ENCODE measurements at places on chromosomes 1 and 21.

DNA sequence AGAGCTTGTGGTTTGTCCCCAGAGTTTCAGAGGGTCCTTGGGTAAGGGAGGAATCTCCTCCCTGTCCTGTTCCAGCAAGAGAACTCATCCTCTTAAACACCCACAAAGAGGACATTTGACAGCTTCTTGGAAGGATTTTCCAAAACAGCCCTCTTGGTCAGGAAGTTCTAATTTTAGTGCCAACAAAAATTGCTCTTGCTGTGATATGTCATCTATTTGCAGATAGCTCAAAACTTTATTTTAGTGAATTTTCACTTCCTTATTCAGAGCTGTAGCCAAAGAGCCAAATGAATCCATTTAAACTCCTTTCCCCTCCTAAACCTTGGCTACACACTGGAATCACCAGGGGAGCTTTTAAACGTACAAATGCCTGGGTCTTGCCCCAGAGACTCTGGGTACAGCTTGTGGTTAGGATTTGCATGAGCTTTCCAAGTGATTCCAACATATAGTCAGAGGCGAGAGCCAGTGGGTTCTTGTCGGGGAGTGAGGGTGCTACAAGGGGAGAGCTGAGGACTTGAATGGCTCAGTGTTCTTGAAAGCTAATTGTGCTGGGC, 11.8 kb upstream of the RASSF5 start:
- no peak for DNase-seq

DNA sequence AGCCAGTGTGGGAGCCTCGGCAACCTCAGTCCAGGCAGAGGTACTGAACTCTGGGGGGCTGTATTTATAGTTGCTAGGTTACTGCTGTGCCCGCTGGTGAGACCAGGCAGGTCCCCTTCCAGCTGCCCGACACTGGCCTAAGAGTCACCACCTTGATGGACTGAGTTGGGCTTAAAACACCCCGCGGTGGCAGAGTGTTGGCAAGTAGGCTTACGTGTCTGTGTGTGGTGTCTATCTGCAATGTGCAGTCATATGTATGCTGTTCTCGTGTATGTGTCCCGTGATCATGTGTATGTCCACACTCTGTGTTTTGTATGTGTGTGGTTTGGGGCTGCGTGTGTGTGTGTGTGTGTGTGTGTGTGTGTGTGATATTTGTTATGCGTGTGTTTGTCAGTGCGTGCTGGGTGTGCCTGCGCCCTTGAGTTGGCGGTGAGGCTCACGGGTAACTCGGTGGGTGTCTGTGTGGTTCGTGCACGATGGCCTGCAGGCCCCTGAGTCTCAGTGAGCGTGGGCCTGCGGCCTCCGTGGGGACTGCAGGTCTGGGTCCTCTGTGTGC, 65.5 kb downstream of the MEF2D start:
- DNase-seq = no peak

DNA sequence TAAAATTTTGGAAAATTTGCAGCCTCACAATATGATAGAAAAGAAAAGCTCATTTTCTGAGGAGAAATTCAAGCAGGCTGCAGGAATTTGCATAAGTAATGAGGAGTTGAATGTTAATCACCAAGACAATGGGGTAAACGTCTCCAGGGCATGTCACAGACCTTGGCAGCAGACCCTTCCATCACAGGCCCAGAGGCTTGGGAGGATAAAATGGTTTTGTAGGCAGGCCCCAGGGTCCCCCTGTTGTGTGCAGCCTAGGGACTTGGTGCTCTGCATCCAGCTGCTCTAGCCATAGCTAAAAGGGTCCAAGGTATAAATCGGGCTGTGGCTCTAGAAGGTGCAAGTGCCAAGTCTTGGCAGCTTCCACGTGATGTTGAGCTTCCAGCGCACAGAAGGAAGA, 112.2 kb upstream of the FMN2 start:
- no peak for DNase-seq

DNA sequence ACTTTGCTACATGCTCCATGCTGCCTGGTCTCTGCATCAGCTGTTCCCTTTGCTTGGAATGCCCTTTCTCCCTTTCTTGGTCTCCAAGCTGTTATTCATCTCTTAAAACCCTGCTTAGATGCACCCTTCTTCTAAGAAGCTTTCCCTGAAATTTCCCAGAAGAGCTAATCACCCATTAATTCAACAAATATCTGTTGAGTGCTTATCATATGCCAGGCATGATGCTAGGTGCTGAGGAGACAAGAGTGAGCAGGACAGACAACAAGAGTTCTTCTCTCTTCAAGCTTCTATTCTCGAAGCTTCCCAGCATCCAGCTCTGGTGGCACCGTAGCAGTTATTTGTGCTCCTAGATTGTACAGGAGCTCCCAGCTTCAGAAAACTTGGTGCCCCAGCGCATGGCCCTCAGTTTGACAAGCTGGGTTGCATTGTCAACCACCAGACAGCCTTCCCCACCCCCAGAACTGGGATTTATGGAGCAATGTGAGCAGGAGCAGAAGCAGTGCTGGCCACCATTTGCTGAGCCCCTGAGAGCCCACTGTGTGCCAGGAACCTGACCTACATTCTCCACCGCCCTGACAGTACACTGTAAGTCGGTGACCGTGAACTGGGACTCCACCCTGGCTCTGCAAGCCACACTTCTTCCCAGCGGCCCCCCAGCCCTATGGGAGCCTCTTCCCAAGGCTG, 68.0 kb upstream of the ACOT11 start:
- no peak for DNase-seq

DNA sequence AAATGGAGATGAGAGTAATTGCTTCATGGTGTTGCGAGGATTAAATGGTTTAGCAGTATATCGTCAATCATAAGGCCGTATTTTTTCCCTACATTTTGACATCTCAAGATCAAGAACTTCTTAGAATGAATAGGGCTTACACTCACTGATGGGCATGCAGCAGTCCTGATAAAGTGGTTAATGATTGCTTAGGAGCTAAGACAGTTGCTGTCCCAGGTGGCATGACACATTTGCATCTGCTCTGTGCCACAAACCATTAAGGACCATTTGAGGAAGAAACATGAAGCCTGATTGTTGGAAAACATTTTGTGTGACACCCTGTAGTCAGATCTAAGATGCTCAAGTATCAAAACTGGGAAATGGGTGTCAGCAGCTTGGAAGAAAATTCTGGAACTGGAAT, 81.0 kb upstream of the SGIP1 start:
- no peak for DNase-seq

DNA sequence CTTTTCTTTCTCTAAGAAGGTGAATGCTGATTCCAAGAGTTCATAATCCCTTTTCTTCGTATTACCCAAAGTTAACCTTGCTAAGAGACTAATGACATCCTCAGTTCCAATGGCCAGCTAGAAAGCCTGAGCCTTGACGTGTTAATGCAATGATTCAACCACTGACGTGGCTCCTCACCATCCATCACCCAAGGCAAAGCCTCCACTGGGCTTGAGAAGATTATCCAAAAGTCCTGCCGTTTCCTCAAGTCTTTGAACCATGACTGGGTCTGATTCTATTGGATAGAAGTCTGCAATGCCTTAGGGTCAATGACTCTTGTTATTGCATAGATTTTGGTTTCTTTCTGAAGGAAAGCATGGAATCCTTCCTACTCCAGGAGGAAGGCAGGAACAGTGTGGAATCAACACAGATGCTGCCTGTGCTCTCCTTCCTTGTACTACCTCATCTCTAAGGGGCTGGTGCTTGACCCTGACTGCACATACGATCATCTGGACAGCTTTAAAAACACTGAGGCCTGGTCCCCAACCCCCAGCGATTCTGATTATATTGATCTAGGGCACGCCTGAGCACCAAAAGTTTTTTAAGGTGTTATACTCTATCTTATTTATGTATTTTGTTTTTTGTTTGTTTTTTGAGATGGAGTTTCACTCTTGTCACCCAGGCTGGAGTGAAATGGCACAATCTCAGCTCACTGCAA, 69.3 kb upstream of the ANGPTL1 start:
- no peak for DNase-seq

DNA sequence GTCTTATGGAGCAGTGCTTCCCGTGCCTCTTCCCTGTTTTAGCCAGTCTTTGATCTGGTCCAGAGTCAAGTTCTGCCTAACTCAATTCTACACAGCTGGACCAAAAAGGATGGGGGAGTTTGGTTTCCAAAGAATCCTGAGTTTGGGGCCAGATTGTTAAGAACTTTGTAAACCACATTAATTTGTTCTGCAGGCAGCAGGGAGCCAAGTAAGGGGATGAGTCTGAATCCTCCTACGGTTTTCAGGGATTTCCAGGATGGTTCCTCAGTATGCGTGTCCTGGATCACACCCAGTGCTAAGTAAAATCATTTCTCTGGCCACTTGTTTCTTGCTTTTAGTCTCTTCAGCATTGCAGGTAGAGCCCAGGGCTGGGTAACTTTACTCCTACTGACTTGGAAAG, 26.1 kb upstream of the GJA5 start:
- no peak for DNase-seq

- no peak for DNase-seq
Observed at GRCh38 chr1:109929588-109930251, 19.1 kb downstream of the CSF1 start.

DNA sequence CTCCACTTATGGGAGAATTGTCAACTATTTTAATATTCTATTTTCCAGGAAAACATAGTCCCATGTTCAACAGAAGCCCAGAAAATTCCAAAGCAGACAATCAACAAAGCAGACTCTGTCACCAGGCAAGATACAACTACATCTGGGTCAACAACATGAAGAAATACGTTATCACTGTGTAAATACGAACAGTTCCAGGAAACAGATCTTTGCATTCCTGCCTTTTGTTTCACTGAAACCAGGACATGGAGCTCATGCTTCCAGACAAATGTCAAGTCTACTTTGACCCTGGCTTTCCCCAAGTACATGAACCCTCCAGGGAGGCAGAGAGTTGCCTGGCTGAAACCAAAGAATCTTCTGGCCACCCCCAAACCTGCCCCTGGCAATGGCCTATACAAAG, 106.7 kb downstream of the SETD4 start:
- DNase-seq = no peak

DNA sequence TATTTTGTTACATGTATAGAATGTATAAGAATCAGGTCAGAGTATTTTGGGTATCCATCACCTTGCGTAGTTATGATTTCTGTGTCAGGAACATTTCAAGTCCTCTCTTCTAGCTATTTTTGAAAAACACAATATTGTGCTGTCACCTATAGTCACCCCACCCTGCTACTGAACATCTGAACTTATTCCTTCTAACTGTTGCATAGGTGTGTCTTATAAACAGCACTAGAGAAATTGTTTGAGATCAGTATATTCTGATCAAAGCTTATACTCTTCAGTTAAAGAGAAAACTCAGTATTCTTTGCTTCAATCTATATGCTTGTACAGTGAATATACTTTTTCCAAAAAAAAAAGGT, 96.0 kb downstream of the ASH1L start:
- DNase-seq = no peak

- DNase-seq = no peak
Observed at GRCh38 chr1:57300186-57300585, 123.7 kb downstream of the DAB1 start.

- no peak for DNase-seq
Observed at GRCh38 chr1:224745394-224745793, 129.3 kb downstream of the CNIH3 start.

GRCh38 chr1:175911138-175911537, 167.7 kb upstream of the TNR start:
- no peak for DNase-seq

DNA sequence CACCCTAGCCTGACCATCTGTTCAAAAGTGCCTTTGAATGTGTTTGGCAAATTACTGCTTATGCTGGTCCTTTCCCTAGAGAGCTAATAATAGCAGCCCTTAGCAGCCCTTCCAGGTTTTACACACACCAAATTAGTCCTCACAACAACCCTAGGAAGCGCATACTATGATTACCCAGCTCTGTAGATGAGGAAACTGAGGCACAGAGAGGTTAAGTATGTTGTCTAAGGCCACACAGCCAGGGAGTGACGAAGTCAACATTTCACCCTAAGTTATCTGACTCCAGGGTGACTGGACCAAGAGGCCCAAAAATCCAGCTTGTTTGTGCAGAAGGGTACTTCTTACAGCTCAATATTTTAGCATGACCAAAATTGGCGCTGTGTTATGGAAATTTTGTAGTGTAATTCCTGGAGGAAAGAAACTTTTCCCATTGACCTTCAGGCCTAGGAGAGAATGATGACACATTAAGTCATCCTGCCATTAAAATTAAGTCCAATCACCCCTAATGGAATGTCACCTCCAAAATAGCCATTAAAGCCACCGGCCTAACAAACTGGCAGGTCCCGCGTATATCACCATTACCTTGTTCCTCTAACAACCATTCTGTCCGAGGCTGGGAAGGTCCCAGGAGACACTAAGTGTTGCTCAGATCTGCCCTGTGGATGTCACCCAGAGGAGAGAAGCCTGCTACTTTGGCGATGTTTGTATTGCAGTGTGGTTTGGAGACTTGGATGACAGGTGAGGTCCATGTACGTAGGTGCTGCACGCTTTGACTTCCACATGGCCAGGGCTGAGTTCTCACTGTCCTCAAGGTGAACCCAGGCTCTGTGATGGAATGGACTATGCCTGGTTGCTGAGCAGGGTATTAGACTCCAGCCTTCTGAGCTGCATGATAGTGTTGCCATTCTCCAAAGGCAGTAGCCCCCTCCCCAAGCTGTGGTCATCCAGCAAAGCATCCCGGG, 258.3 kb downstream of the TOMM20 start:
- no peak for DNase-seq

DNA sequence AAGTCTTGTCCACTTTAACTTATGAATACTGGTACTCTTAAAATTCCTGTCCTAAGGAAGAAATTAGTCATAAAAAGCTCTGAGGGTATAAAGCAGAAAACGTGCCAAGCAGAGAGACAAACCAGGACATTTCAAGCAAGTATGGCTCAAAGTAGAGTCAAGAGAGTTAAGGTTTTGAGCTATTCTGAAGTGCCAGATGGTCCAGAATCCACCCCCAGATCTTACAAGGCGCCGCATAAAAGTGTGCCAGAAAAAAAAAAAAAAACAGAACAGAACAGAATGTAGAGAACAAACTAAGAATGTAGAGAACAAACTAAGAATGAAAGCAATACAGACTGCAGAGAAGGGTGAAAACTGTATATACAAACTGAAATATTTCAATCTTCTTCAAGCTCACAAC, 12.5 kb downstream of the EPS15 start:
- DNase-seq = no peak

DNA sequence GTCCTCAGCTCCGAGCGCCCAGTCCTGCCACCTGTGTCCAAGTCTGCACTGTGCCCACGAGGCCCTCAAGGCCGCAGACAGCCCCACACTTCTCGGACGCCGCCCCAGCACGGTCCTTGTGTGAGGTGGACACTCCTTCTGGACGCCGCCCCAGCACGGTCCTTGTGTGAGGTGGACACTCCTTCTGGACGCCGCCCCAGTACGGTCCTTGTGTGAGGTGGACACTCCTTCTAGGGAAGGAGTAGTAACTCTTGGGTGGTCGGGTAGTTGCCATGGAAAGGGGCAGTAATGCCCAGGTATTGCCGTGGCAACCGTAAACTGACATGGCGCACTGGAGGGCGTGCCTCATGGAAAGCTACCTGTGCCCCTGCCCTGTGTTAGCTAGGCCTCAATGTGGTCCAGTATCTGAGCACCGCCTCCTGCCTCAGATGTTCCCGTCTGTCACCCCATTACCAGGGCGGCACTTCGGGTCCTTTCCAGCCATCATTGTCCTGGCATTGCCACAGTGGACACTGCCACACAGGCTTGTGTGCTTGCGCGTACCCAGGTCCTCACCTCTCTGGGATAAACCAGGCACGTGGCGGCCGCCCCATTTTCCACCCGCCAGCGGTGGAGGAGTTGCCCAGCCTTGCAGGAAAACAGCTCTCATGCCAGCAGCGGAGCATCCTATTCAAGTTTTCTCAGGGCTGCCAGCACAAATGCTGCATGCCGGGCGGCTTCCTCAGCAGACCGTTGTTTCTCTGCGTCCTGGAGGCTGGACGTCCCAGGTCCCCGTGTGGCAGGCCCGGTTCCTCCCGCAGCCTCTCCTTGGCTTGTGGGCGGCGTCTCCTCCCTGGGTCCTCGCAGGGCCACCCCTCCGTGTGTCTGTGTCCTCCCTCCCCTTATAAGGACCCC, 40.8 kb upstream of the POFUT2 start:
- no peak for DNase-seq
